ENCODE measurements at places on chromosomes 16 and 17.

GRCh38 chr17:43216369-43216761 is 4.7 kb downstream of the TMEM106A start:
- DNase-seq, result no peak

GRCh38 chr17:40471846-40472732 is 28.8 kb downstream of the IGFBP4 start:
- no peak for DNase-seq

DNA sequence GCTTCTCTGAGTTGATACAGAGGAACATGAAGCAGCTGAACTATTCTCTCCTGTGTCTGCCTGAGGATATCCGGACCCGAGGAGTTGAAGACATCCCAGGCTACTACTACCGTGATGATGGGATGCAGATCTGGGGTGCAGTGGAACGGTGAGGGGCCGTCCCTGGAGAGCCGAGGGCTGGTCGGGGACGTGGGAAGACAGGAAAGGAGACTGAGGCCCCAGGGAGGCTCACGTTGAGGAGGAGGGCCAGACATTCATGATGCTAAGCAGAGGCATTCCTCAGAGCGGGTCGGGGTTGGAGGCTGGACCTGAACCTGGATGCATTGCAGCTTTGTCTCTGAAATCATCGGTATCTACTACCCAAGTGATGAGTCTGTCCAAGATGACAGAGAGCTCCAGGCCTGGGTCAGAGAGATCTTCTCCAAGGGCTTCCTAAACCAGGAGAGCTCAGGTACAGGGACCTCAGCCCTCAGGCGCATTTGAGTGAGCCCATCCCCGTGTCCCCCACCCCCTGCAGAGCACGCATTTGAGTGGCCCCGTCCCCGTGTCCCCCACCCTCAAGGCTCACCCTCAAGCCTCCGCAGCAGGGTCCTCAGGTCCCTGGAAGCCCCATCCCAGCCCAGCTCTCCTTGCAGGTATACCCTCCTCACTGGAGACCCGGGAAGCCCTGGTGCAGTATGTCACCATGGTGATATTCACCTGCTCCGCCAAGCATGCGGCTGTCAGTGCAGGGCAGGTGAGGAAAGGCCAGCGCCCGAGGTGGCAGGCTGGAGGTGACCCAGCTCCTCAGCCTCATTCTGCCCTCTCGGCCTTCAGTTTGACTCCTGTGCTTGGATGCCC is 8.3 kb downstream of the ALOX15B start:
- no peak for DNase-seq

- DNase-seq, result no peak
Observed at GRCh38 chr17:2924211-2924610, 128.0 kb downstream of the RAP1GAP2 start.

- no peak for DNase-seq
Observed at GRCh38 chr17:31378638-31379037, 12.8 kb upstream of the RAB11FIP4 start.

- no peak for DNase-seq
Observed at GRCh38 chr17:13016881-13017654, 759 bp downstream of the ELAC2 start.

GRCh38 chr16:68005786-68006286 is 6.6 kb upstream of the DPEP2 start:
- DNase-seq, result no peak

DNA sequence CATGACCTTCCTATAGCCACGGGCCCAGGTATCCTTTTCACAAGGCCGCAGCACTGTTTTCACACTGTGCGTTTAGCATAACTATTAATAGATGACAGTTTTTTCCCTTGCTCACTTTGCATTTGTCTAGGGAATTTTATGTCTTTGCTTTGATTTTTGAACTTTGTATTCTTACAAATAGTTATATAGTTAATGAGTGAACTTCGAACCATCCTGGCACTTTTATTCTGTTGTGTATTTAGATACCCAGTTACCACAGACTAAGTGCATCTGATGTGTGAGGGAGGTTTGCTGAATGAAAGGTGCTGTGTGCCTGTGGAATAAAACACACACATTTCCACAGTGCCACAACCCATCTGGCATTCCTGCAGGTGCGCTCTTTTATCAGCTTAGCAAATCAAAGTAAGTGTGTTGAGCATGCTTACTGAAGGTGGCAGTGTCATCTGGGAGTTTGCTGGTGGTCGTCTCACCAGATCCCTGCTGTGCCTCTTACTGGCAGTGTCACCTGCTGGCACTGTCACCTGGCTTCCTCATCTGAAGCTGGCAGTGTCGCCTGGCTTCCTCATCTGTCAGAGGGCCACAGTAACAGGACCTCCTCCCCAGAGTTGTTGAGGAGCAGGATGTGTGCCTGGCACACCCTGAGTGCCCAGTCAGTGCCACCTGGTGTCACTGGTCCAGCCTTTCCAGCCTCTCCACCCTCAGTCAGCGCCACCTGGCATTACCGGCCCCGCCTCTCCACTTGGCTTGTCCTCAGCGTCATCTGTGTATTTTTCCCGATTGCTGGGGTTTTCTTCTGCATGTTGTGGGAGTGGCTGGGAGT is 37.6 kb downstream of the USP10 start:
- DNase-seq, result no peak

- DNase-seq, result no peak
Observed at GRCh38 chr17:78995761-78996451, 13.7 kb downstream of the CANT1 start.

DNA sequence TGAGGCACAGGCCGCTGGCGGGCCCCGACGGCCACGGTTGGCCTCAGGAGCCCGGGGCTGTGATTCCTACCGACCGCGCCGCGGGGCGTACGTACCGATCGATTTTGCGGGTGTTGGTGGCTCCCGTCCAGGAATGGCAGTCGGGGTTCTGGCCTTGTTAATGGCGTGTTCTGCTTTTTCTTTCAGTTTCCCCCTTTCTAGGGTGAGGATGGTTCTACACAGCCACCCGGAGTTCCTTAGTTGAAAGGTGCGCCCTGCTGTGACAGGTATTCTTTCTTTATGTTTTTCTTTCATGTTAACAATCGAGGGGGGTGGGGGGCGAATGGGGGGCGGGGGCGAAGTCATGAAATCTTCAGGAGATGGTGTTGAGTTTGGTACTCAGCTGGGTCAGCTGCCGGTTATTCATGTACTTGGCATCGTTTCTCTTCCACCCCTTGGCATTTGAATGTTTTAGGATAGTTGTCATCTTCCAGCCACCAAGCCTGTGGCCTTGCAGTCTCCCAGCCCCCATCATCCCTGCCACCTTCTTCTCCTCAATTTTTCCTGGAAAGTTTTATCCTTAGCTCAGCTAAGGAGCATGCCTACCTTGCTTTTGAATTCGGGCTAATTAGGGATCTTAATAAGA is 802 bp downstream of the CYLD start:
- no peak for DNase-seq

DNA sequence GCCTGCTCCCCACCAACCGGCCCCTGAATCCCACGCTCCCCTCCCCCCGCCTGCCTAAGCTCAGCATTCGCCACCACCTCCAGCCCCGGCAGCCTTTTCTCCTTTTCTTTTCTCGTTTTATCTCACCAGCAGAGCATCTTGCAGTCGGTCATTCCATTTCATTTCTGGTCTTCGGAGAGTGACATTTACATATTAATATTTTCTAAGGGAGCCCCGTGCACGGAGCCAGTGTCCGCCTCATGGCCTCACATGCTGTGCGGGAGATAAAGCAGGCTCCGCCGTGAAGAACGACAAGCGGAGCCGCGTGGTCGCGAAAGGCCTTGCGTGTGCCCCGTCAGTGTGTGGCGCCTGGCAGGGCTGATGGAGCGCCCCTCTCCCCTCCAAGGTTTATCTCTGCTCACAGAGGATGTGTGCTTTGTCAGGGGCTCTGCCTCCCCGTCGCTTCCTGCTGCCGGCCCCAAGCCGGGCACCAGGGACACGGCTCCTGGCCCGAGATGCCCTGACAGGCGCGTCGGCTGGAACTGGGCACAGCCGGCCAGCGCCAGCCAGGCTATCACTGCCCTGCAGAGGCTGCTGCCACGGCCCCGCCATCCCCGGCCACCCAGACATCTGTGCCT is 95.5 kb upstream of the GSE1 start:
- no peak for DNase-seq

GRCh38 chr16:66254751-66255150 is 111.7 kb upstream of the CDH5 start:
- DNase-seq, result no peak

- DNase-seq, result no peak
Observed at GRCh38 chr17:27366437-27366836, 72.5 kb downstream of the WSB1 start.

DNA sequence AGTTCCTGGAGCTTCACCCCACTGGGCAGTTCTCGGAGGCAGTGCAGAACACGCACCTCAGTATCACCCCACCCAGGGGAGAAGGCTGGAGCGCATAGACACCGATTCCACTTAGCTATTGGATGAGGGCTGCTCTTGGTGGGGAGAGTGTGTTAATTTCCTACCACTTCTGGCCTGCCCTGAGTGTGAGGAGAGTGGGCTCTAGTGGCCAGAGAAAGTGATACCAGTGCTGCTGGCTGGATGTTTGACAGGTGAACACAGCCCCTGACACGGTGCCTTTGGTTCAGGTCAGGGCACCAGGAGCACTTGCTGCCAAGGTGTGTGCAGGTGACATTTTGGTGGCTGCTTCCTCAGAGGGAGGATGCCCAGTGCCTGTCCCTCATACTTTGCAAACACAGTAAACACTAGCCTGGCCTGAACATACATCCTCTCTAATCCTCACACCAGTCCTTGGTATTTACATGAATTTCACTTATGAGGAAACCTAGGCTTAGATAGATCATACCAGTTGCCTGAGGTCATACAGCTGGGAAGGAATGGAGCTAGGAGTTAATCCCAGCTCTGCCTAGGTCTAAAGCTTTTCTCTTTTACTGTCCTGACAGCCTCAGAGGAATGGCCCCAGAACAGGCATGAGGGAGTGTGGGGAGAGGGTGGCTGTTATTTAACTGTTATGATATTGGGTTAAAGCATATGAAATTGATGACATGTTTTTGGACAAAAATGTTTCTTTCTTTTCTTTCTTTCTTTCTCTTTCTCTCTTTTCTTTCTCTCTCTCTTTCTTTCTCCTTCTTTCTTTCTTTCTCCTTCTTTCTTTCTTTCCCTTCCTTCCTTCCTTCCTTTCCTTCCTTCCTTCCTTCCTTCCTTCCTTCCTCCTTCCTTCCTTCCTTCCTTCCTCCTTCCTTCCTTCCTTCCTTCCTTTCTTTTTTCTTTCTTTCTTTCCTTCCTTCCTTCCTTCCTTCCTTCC is 21.0 kb upstream of the ITGAX start:
- DNase-seq, result no peak

DNA sequence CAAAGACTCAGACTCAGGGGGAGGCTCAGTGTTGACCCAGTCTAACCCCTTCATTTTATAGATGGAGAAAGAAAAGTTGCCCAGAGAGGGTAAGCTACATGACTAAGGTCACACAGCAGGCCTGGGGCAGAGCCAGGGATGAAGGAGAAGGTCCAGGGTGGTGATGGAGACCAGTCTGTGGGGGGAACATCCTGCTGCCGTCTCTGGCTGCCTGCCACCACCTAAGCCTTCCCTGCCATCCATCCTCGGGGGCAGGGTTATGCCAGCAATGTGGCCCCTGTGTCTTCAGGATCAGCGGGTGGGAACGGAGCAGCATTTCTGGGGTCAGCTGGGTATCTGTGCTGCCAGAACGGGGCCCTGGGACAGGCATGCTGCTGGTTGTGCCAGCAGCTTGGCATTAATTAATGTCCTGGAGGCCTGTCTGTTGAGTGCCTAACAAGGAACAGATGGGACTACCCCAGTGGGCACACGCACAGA is 5.5 kb downstream of the DOK4 start:
- no peak for DNase-seq

GRCh38 chr16:1902547-1903219 is 15.5 kb downstream of the HS3ST6 start:
- DNase-seq, result no peak

DNA sequence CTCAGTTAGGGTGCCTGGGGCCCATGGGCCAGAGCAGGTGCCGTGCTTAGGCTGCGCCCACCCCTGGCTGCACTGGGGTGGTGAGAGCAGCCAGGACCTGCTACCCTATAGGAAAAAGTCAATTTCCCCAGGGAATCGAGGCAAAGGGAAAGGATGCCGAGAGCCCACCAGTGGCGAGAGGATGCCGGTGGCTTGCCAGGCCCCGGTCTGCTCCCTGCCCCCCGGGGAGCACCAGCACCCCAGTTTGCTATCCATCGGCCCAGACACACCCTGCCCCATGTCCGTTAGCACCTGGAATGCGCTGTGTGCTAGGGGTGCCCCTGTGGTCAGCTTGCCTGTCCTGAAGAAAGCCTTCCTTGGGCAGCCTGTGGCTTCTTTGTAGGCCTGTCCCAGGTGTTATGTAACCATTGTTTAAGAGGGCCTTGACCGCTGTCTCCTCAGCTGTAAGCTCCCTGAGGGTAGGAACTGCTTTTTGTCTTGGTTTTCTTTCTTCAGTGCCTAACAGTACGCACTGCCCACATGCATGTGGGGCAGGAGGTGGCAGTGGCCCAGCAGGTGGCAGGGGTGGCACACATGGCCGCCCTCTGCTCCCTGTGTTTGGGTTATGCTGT is 40.8 kb downstream of the NT5M start:
- DNase-seq, result no peak

DNA sequence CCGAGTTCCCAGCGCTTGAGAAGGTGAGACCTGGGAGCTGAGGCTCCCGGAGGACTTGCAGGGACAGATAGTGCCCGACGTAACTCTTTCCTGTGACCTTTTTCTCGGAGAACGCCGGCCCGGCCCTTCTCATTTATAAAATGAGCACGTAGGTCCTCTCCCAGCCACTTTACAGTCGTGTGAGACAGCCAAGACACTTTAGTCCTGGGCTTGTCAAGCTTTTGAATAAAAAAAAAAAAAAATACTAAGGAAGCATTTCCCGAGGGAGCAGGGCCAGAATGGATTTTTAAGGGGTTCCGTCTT is 241 bp downstream of the DRC3 start:
- no peak for DNase-seq

DNA sequence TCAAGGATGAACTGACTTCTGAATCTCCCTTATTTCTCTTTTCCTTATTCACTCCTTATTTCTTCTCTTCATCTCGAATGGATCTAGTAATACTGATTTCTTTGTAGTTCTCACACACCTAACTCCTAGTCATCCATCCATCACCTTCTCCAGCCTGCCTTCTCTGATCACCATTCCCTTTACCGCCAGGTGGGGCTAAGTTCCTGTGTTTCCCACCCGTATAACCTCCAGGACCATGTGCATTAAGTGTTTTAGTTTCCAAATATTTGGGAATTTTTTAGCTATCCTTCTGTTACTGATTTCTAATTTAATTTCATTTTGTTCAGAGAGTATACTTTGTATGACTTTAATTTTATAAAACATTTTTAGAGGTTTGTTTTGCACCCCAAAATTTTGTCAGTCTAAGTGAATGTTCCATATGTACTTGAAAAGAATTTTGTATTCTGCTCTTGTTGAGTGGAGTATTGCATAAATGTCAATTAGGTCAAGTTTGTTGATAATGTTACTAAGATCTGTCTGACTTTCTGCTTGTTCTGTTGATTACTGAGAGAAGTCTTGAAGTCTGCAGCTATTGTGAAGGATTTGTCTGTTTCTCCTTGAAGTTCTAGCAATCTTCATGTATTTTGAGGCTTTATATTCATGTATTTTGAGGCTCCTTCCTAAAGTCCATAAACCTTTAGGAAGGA is 8.8 kb downstream of the BPTF start:
- no peak for DNase-seq

DNA sequence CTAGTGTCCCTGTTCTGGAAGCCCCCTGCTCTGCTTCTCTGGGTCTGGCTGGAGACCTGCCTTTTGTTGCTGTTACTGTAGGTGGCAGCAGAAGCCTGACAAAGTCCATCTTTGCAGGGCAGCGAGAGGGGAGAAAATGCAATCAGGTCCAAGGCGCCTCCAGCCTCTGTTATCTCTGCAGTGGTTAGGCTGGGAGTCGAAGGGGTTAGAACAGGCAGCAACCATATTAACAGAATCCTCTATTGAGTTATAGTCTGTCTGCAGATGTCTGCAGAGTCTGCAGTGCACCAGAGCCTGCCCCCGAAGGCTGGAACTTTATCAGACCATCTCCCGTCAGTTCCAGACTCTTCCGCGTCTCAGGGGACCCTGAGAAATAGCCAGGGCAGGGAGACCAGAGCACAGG is 404.9 kb upstream of the EEF2KMT start:
- no peak for DNase-seq
